LHCN-M2 (cell line): ENCODE measurements at places on chromosomes 7 and 10. TPM values are rescaled to one million over a fixed set of nuclear protein-coding genes. Genes with fewer than 3 reads are reported as not detected.

GRCh38 chr10:82496114-82496513, 621.1 kb downstream of the NRG3 start:
- DNase-seq, result no peak

The AKR1D1 gene
- not detected in 2 replicates for total RNA-seq

DNA sequence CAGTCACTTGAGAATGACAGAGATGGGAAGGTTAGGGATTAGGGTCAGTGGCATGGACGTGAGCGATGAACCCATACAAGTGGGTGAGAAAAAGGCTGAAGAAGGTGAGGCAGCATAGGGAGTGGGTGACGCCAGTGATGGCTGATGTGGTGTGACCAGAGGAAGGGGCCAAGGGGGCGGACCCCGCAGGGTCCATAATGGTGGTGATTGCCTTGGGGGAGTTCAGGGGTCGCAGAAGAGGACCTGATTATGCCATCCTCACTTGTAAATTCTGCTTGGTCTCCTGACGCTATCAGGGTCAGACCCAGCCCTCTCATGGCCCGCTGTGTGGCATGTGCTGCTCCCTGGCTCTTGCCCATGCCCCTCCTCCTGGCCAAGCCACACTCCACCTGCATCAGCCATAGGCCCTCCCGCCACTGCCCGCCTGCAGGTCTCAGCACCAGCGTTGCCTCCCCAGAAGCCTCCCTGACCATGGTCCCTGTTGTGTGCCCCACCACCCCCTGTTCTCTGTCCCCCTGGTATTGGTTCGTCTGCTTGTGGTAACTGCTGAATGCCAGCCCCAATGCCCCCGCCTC, 235.7 kb downstream of the EBF3 start:
- DNase-seq, result no peak

The SLC26A5 gene
- not detected in 2 replicates for total RNA-seq

DNA sequence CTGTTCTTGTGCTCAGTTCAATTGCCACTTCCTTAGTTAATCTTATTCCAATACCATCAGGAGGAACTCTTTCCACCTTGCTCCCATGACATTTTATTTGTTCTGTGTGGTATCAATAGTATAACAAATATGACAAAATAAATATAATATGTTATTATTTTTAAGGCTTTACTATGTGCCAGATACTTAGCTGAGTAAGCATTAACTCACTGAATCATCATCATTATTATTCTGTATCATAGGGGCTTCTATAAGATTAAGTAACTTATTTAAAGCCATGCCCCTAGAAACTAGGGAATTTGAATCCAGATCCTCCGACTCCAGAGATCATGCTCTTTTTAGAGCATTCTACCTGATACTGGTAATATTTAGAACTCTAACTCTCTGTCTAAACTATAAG, 33.5 kb upstream of the SKAP2 start:
- no peak for DNase-seq
